ENCODE measurements at places on chromosomes 3 and 15.

DNA sequence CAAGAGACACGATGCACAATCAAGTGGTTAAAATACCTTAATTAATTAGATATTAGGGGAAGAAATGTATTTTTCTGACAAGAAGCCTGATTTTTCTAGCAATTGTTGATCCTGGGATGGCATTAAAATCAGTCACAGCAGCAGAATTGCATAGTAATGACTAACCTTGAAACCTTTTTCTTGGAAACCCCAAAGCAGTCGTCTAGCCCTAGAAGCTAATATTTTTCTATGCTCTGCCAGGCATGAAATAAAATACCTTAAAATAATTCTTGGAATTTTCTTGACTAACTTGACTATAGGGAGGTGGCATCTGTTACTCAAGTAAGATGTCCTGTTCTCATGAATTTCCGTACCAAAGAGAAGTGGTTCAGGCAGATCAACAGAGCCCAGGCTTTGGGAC, 204.1 kb downstream of the THRB start:
- H3K27me3 ChIP-seq: no peaks in the 10 kb centered on the region
- H3K27ac ChIP-seq: no peak overlapping the region
- H3K4me1 ChIP-seq: peaks cover 34% of the 10 kb centered on the region
- no peak for DNase-seq

DNA sequence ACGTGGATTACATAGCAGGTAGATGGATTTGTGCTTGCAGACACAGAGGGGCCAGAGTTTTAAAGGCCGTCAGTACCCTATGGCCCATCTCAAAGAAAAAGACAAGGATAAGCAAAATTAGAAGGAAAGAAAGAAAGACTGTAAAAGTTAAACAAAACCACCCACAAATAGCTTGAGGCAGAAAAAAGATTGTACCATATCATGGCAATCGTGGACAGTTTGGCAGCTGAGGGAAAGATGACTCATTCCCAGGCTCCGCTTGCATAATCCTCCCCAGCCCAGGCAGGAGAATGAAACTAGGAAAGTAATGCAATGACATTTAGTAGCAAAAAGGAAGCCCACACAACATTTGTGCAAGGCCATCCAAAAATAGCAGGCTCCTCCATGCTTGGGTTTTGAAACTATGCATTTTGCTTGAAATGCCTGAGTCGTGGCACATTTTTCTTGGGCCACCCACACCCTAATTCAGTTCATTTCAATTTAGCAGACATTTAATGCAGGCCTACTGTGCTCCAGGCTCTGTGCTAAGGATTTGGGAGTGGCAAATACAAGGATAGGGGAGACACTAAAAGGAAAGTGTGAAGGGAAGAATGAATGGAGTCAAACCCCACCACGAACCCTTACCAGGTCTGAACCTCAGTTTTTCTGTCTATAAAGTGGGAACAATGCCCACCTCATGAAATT, 40.9 kb upstream of the SMAD3 start:
- H3K27ac ChIP-seq: peak overlapping the region; percentile 65
- H3K4me1 ChIP-seq: peaks cover 39% of the 10 kb centered on the region
- H3K27me3 ChIP-seq: no peaks in the 10 kb centered on the region
- DNase-seq: peak; percentile 72
- H3K36me3 ChIP-seq: no peaks in the 10 kb centered on the region
- no peak overlapping the region for H3K4me3 ChIP-seq

- no peak overlapping the region for H3K4me3 ChIP-seq
- no peaks in the 10 kb centered on the region for H3K27me3 ChIP-seq
- H3K4me1 ChIP-seq: no peaks in the 10 kb centered on the region
- no peak overlapping the region for H3K27ac ChIP-seq
- no peaks in the 10 kb centered on the region for H3K36me3 ChIP-seq
- DNase-seq: no peak
Measured at GRCh38 chr3:140568842-140569520, 108.9 kb upstream of the TRIM42 start.

GRCh38 chr15:40150163-40150925, 10.5 kb upstream of the BUB1B start:
- no peaks in the 10 kb centered on the region for H3K27me3 ChIP-seq
- no peak for DNase-seq

DNA sequence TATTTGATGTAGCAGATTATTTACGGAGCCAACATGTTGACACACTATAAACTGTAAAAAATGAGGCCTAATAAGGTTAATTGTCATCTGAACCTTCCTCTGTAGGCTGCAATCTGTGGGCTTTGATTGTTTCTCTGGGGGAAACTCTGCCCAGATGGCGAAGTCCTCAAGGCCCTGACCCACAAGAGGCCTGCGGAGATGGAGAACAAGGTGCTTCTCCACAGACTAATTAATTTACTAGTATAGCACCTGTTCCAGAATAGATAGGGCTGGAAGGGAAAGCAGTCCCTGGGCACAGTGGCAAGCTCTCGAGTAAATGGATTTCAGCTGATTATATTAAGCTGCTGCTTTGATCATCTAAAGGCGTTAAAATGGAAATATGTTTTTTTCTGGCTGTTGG, 338.8 kb upstream of the DNAJC19 start:
- no peak overlapping the region for H3K4me3 ChIP-seq
- no peaks in the 10 kb centered on the region for H3K27me3 ChIP-seq
- no peak for DNase-seq
- H3K4me1 ChIP-seq: no peaks in the 10 kb centered on the region
- no peaks in the 10 kb centered on the region for H3K36me3 ChIP-seq

DNA sequence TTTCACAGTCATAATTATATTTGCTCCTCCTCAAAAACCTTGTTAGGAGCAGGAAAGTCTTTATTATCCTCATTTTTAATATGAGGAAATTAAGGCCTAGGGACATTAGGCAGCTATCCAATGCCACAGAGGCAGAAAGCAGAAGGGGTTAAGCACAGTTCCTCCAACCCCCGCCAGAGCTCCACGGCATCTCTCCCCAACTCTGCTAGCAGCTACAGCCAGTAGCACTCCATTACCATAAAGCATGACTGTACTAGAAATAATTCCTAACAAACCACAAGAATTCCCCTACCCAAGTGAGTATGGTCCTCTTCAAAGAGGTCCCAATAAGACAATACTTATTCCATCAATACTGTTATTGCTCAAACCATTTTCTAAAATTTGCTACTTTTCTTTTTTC, 9.8 kb downstream of the HEG1 start:
- peak overlapping the region; percentile 11 for H3K27ac ChIP-seq
- H3K4me3 ChIP-seq: no peak overlapping the region
- H3K27me3 ChIP-seq: no peaks in the 10 kb centered on the region

DNA sequence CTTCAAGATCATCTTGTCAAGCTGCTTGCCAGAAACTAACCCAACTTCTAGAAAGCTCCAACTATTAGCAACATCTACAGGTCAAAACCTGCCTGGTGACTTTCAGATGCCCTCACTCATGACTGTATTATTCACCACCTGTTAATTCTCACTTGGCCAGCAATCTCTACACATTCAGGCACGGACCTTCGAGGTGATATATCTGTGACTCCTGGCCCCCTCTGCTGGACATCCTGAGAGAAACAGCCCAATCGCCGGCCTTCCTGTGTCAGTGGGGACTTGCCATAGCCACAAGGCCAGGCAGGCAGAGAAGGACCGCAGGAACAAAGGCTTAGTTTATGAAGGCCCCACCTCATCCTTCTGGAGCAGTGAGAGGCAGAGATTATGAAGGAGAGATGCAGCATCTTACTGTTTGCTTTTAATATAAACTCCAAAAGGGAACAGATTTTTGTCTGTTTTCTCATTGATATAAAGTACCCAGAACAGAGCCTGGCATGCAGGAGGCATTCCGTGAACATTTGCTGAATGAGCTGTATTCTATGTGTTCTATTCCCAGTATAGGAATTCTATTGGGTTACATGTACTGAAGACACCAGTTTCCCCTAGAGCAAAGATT, 24.4 kb upstream of the OCA2 start:
- peaks cover 75% of the 10 kb centered on the region for H3K36me3 ChIP-seq
- no peak overlapping the region for H3K27ac ChIP-seq
- no peak overlapping the region for H3K4me3 ChIP-seq
- no peaks in the 10 kb centered on the region for H3K4me1 ChIP-seq
- DNase-seq: peak; percentile 68

- no peaks in the 10 kb centered on the region for H3K36me3 ChIP-seq
- H3K27ac ChIP-seq: no peak overlapping the region
- H3K27me3 ChIP-seq: no peaks in the 10 kb centered on the region
- DNase-seq: no peak
- H3K4me3 ChIP-seq: no peak overlapping the region
Measured at GRCh38 chr3:76245073-76245472, 459.7 kb upstream of the ZNF717 start.

DNA sequence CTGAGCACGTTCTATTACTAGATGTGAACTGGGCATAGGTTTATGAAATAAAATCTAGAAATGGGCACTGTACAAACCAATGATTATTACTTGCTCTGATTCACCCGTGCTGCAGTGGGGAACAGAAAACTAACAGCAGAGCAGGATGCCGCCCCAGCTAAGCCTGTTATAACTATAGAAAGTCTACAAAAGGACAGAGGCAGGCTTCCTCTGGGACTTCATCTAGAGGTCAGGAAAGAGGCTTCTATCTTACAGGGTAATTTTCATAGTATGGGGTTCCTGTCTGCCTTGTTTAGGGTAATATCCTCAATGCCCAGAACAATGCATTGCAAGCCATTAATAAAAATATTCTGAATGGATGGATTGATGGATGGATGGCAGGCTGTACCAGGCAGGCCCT, 177.0 kb upstream of the TBL1XR1 start:
- H3K4me3 ChIP-seq: no peak overlapping the region
- no peak overlapping the region for H3K27ac ChIP-seq
- no peaks in the 10 kb centered on the region for H3K27me3 ChIP-seq
- H3K36me3 ChIP-seq: no peaks in the 10 kb centered on the region

- H3K4me1 ChIP-seq: no peaks in the 10 kb centered on the region
- H3K4me3 ChIP-seq: no peak overlapping the region
- H3K27me3 ChIP-seq: no peaks in the 10 kb centered on the region
- no peak for DNase-seq
Measured at GRCh38 chr3:161800985-161801559, 304.5 kb downstream of the OTOL1 start.

GRCh38 chr3:73966733-73967132, 342.0 kb upstream of the PDZRN3 start:
- H3K27ac ChIP-seq: no peak overlapping the region
- no peaks in the 10 kb centered on the region for H3K4me1 ChIP-seq
- no peaks in the 10 kb centered on the region for H3K36me3 ChIP-seq

DNA sequence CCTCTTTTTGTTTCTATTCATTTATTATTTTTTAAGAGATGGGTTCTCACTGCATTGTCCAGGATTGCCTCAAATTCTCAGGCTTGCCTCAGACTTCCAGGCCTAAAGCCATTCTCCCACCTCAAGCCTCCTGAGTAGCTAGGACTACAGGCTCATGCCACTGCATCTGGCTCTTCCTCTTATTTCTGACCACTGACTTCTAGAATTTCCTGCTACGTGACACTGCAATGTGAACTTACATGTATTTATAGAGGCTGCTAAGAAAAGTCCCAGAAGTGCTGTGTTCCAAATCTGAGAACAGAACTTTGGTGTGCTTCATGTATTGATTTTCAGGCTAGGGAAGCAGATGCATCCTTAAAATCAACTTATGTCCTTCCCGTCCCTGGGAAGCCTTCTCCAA, 407.4 kb downstream of the RSL24D1 start:
- no peak for DNase-seq
- H3K36me3 ChIP-seq: no peaks in the 10 kb centered on the region
- H3K4me1 ChIP-seq: no peaks in the 10 kb centered on the region
- no peaks in the 10 kb centered on the region for H3K27me3 ChIP-seq
- H3K27ac ChIP-seq: no peak overlapping the region

GRCh38 chr3:99686469-99686868, 48.1 kb downstream of the COL8A1 start:
- H3K4me3 ChIP-seq: no peak overlapping the region
- no peak for DNase-seq
- no peaks in the 10 kb centered on the region for H3K27me3 ChIP-seq
- no peaks in the 10 kb centered on the region for H3K36me3 ChIP-seq
- H3K4me1 ChIP-seq: no peaks in the 10 kb centered on the region
- H3K27ac ChIP-seq: no peak overlapping the region

DNA sequence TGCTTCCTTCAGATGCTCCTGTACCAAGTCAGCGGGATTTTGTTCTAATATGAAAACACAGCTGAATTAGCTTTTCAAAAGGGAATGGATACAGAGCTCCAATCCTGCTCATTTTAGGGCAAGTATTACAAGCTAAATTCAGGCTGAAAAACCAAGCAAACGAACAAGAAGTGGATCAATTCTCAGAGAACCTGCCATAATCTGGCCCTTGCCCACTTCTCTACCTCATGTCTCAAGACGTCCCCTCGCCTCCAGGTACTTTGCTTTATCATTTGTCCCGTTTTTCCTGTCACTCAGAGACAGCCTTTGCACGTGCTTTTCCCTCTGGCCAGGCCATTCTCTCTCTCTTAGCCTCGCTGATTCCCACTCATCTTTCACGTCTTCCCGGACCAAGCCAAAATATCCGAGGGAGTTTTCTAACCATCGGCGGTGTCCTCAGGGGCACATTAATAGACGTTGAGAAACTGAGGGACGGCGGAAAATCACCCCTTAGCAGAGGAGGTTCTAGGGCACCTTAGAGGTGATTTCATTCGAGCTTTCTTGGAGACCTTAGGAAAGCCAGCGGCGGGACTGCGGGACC, 654 bp downstream of the SUSD5 start:
- H3K36me3 ChIP-seq: no peaks in the 10 kb centered on the region
- no peak for DNase-seq
- no peak overlapping the region for H3K27ac ChIP-seq
- peaks cover 15% of the 10 kb centered on the region for H3K4me1 ChIP-seq

- H3K4me3 ChIP-seq: no peak overlapping the region
- no peaks in the 10 kb centered on the region for H3K4me1 ChIP-seq
- H3K36me3 ChIP-seq: no peaks in the 10 kb centered on the region
- H3K27me3 ChIP-seq: no peaks in the 10 kb centered on the region
- DNase-seq: peak; percentile 30
Measured at GRCh38 chr3:126494970-126495230, 19.2 kb upstream of the ZXDC start.

DNA sequence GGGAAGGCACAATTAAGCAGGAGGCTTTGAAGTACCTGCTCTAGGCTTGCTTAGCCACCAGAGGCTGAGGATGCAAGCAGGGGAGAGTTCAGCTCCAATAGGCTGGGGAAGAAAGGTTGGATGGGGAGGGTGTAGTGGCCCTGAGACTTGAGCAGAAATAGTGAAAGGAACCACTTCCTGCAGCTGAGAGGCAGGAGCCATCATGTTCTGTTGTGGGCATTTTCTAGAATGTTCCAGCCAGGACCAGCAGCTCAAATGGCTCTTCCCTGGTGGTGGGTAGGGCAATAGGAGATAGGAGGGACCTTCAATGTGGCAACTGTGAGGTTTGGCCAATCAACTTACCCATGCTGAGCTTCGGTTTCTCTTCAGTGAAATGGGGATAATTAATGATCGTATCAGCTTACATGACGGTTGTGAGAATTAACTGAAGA, 79.1 kb upstream of the CGNL1 start:
- DNase-seq: no peak
- peaks cover 8% of the 10 kb centered on the region for H3K4me1 ChIP-seq
- no peaks in the 10 kb centered on the region for H3K36me3 ChIP-seq
- H3K4me3 ChIP-seq: no peak overlapping the region
- no peak overlapping the region for H3K27ac ChIP-seq
